ENCODE measurements at places on chromosomes 12 and 14.

- DNase-seq, result no peak
Measured at GRCh38 chr12:31018790-31019505, 54.7 kb upstream of the DDX11 start.

GRCh38 chr12:49763006-49763591 lies 21.7 kb downstream of the TMBIM6 start:
- peak; percentile 75 for DNase-seq

- no peak for DNase-seq
Measured at GRCh38 chr12:92185052-92185451, 39.4 kb upstream of the BTG1 start.

- no peak for DNase-seq
Measured at GRCh38 chr14:90354551-90355298, 23.0 kb upstream of the NRDE2 start.

DNA sequence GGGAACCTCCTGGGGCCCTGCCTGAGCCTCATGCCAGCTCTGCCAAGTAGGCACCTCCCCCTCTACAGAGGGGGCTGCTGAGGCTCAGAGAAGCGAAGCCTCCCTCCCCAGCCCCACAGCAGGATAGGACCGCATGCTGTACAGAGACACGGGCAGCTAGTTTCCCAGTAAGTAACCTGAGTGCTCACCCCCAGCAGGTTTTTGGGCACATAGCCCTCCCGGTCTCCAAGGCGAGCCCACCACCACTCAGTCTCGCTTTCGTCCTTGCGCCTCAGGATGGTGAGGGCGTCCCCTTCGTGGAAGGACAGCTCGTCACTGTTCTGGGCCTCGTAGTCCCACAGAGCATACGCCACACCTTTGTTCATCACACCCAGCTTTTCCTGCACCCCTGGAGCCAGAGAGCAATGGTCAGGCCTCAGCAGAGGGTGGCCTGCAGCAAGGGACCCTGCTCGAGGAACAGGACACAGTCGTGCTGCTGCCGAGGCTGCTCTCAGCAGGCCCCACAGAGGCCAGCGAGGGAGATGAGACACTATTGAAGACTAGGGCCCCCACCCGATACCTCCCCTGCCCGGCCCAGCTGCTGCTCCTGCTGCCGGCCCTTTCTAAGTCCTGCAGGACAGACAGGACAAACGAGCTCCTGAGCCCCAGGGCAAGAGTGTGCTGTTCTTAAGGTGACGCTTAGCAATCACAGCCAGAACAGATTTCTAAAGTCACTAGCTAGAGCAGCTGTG lies 20.4 kb downstream of the ZFYVE21 start:
- DNase-seq, result no peak

- DNase-seq, result no peak
Measured at GRCh38 chr12:58416236-58416635, 474.9 kb downstream of the ATP23 start.

DNA sequence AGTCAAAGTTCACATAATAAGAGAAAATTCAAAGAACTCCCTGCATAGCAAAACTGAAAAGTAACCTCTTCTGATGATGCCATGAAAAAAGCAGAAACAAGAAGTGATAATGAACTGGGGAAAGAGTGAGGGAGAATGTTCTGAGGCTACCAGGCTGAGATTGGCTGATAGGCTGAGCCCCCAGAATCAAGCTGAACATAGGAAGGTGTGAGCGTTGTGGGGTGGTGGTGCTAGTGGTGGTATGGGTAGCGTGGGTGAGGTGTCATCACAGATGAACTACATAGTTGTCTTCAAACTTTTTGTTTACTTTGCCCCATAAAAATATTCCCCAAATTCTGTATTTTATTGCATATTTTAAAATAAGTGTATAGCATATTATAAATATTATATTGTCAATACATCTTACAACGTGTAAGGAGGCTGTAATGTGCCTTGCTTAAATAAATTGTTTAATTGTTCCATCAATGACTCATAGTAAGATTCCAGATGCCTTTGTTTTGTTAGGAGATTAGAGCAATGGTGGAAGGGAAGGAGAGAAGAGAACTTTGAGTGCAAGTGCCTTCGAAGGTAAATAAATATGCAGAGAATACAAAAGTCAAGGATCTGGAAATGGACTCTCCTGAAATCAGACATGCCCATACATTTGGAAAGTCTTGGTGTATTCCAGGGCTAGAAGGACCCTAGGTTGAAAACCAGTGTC lies 15.8 kb upstream of the CFAP54 start:
- DNase-seq, result no peak

DNA sequence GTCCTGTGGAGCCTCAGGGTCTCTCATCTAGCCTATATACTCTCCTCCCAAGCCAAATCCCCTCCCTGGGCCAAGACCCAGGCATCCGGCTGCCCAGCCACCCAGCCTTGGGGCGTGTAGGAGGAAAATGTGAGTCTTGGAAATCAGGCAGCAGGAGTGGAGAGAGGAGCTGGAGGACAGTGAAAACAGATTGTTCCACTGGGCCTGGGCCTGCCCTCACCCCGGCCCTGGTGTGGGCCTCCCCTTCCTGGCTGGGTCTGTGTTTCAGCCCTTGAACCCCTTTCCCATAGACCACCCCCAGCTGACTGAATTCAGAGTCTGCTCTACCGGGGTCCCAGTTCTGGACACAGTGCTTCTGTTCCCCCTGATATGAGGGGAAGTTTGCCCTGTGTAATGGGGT lies 6.7 kb downstream of the ITGA5 start:
- no peak for DNase-seq

GRCh38 chr12:57518176-57518919 lies 2.0 kb downstream of the DDIT3 start:
- DNase-seq, result no peak

DNA sequence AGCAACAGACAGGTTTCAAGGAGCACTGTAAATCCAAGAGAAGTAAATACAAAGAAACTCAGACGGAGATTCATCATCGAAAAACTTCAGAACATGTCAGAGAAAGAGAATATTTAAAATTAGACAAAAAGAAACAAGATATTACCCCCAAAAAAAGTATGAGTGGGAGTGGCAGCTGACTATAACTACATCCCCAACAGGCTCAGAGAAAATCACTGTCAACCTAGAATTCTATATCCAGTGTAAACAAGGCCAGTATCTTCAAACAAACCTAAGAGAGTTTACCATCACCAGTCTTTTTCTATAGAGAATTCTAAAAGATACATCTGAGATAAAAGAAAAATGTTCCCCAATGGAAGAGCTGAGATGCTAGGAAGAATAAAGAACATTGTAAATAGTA lies 39.6 kb downstream of the CRY1 start:
- no peak for DNase-seq

GRCh38 chr14:104676694-104677511 lies 12.5 kb upstream of the INF2 start:
- DNase-seq, result no peak

- no peak for DNase-seq
Measured at GRCh38 chr14:49942090-49942489, 49.2 kb downstream of the ARF6 start.

GRCh38 chr14:100045642-100046344 lies 19.4 kb upstream of the EVL start:
- no peak for DNase-seq

DNA sequence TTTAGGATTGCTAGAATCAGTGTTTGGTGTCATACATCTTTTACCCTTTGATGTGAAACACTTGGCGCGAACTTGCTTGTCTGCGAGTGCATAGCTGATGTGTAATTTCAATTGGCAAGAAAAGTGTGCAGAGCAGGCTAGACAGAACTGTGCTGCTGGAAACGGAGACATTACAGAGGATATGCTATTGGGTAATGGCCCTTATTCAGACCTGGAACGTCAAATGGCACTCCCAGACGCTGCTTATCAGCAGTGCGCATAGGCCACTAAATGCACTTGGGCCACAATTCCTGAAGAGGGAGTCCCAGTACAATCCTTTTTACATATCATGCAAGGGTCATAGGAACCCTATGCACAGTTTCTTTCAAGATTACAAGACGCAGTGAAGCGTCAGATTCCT lies 15.7 kb upstream of the SLC10A1 start:
- no peak for DNase-seq

DNA sequence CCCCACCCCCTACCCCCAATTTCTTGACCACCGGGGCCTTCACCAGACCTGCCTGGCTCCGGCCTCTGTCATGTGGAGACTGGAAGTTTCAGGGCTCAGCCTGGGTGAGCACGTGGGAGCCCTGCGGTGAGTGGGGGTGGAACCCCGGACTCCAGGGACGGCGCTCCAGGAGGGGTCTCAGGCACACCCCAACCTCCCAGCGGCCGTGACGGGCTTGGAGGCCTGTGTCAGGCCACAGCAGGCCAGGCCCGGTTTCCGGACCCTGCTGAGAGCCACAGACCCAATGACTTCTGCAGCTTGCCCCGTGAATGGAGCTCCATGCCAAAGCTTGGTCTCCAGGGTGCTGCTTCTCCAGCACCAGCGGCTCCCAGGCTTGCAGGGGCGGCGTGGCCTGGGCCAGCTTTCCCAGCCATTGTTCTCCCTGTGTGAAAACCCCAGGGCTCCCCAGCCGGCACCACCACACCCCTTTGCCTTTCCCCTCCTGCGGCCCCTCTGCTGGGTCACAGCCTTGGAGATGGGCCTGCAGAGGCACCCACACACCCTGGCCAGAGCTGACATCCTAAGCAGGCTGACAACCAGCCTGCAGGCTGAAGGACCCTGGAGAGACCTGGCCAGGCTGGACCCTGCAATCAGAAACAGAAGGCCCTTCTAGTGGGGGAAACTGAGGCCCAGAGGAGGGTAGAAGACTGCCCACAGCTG lies 186.2 kb upstream of the C14orf180 start:
- no peak for DNase-seq

DNA sequence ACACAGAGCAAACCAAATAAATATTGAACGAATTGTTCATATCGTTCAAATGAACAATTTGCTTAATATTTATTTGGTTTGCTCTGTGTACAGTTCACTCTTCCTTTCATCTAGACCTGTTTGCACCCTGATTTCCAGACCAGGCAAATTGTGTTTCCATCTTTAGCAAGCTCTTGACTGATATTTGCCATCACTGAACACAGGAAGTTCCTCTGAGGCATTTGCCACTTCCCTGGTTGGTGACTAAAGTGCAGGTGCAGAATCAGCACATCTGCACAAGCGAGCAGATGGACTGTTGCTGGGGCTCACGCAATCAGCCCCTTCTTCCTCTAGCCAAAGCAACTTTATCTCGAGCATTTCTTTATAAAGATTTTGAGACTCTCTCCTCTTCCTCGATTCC lies 112.9 kb downstream of the DAAM1 start:
- no peak for DNase-seq

DNA sequence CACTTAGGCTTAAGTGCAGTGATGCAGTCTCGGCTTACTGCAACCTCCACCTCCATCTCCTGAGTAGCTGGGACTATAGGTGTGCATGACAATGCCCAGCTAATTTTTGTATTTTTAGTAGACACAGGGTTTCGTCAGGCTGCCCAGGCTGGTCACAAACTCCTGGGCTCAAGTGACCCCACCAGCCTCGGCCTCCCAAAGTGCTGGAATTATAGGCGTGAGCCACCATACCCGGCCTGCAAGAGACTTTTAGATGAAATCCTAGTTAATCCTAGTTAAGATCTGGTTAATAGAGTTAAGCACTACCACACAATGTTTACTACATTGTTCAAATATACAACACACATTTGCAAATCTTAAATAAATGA lies 196.5 kb upstream of the AMIGO2 start:
- DNase-seq, result no peak

DNA sequence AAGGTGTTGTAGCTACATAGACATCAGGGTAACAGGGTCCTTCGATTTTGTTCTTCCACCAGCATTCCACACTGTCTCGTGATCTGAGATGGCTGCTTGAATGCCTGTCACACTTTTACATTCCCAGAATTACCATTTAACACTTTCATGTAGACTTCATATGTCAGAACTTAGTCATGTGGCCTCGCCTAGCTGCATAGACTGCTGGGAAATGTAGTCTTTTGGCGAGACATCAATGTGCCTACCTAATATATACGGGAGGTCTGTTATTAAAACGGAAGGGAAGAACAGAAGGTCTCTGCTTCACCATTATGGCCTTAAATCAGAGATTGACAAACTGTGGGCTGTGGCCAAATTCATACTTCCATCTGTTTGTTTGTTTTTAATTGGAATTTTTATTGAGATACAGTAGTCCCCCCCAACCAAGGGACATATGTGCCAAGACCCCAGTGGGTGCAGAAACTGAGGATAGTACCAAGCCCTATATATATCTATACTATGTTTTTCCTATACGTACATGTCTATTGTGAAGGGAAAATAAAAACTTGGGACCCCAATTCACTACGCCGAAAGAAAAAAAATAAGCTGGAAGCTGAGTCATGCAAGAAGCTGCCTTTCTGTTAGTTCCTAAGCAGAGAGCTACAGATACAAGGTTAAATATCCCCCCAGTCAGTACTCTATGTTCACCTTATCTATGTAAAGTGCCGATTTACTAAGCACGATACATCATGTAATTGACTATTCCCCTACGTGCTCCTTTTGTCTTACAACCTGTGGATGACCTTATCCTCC lies 11.3 kb upstream of the HRK start:
- no peak for DNase-seq

DNA sequence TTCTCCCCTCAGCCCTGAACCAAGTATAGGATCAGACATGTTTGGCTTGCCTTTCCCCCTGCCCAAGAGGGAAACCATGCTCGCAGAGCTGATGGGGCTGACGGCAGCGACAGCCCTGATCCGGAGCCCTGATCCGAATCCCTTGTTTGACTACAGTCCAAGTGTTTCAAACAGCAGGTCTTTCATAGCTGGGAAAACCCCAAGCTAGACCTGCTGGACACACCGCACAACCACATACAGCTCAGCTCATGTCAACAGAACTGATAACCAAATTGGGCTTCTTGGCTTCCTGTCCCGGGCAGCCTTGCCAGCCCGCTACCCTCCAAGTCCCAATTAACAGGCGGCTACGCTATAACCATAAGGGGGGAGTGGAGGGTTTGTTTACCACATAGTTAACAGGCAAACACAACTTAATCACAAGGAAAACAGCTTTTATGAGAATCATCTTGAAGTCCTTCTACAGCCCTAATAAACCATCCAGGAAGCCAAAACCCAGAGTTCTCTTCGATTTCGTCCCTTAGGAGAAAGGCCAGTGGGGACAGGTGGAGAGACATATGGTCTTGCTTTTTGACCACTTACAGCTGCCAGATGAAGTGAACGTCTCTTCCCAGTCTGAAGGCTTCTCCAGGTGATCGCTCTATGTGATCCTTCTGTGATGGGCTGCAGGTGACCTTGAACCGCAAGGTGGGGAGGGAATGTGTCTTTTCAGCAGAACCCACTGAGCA lies 64.5 kb upstream of the MANSC4 start:
- DNase-seq, result no peak

- DNase-seq, result no peak
Measured at GRCh38 chr12:59182191-59182590, 261.9 kb upstream of the LRIG3 start.

GRCh38 chr14:68409387-68409786 lies 383.5 kb downstream of the ZFP36L1 start:
- no peak for DNase-seq

- DNase-seq, result no peak
Measured at GRCh38 chr14:89241934-89242651, 174.9 kb downstream of the FOXN3 start.

Measured in T follicular helper cell (primary cell).